NCI-H446 treated with DMSO at 0.1 percent for 48 hours (cell line): ENCODE measurements at places on chromosomes 2 and 18.

DNA sequence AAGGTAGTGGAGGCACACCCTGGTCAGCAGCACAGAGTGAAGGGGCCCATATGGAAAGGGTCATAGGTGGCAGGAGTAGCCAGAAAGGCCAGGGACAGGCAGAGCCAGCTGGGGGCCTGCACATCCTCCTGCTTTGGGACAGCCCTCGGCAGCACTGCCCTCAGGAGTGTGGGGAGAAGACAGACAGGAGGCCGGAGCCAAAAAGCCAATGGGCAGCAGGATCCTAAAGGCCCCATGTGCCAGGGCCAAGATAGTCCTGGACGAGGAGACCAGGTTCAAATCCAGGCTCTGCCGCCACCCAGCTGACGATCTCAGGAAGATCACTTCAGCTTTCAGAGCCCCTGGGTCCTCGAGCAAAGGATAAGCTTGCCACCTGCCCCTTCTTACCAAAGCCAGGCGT lies 220.1 kb downstream of the TMEM163 start:
- no peak for DNase-seq

- DNase-seq: no peak
These were observed 731.3 kb upstream of the RAB6C start for GRCh38 chr2:129248198-129248597.

DNA sequence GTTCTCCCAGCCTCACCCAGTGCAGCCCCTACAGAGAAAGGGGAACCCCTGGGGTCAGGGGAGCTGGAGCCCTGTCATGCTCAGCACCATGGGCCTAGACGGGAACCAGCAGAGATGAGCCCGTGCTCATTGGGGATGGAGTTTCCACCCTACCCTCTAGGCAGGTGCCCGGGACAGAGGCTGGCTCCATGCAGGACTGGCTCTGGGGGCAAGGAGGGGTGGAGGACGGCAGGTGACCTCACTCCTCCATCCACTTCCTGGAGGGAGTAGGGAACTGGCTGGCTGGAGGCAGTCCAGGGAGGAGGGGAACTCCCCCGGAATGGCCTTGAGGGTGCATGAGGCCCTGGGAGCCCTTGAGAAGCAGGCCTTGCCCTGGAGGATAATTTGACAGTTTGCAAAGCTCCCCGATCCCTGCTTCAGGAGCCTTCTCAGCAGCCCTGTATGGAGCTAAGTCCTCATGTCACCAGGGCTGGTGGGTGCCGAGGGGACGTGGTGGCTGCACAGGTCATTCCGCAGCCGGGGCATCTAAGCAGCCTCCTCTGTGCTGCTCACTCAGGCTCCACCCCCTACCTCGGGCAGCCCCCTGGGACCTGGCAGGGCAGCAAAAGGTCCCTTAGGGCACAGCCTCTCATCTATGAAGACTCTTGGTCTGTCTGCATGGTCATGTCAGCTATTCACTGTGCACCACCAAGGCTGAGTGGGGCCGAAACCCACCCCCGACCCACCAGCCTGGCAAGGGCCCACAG lies 2.1 kb downstream of the NEURL3 start:
- DNase-seq: no peak

- no peak for DNase-seq
These were observed 64.2 kb upstream of the TMEM17 start for GRCh38 chr2:62569907-62570841.

- no peak for DNase-seq
These were observed 1308.2 kb upstream of the NRXN1 start for GRCh38 chr2:52340171-52340570.

- DNase-seq: no peak
These were observed 155.8 kb downstream of the INO80D start for GRCh38 chr2:205930209-205930608.

GRCh38 chr2:206798000-206798399 lies 32.6 kb downstream of the FASTKD2 start:
- DNase-seq: no peak
